Left renal cortex interstitium (tissue), 4 donors: ENCODE measurements at places on chromosomes 3 and 15.

- no peak for DNase-seq
Observed at GRCh38 chr15:101651554-101652097, 555 bp downstream of the TM2D3 start.

DNA sequence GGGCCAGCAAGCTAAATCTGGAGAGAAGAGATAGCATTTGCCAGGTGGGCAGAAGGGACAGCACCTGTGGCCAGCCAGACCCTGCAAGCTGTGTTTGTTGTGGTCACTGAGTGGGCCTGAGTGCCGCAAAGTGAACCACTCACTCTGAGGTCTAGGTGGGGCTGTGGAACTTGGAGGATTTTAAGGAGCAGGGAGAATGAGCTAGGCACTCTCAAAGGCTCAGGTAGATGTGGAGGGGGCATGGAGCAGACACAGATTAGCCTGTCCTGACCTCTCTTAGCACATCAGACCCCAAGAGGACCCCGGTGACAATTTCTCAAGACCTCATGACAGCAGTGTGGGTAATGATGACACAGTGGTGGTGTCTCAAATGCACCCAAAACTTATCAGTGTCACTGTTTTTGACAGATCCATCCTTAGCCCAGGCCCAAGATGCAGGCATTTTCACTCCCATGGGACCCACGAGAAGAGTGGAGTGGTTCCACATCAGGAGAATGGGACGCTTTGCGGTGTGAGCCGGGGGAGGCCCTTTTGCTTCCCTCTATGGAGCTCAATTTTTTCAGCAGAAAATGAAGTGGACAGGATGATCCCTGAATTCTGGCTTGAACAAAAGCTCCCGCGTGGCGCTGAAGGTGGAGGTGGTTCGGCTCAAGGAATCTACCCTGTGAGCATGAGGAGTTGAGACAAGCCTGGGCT, 43.8 kb upstream of the TLE3 start:
- no peak for DNase-seq

- no peak for DNase-seq
Observed at GRCh38 chr3:20832963-20833362, 647.0 kb upstream of the SGO1 start.

DNA sequence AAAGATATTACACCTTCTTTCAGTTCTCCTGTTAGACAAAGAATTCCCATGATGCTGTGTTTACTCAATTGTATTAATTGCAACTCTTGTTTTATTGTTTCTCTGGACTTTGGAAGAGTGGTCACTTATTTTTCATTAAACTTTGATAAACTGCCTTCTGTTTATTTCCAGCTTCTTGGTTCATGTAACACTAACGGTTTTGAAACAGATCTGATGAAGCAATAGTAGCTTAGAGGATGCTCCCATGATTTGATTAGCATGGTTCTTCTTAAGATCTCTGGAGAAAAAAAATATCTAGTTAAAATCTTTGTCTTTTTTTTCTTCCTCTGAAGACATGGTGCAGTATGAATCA, 90.1 kb downstream of the FNDC3B start:
- no peak for DNase-seq

DNA sequence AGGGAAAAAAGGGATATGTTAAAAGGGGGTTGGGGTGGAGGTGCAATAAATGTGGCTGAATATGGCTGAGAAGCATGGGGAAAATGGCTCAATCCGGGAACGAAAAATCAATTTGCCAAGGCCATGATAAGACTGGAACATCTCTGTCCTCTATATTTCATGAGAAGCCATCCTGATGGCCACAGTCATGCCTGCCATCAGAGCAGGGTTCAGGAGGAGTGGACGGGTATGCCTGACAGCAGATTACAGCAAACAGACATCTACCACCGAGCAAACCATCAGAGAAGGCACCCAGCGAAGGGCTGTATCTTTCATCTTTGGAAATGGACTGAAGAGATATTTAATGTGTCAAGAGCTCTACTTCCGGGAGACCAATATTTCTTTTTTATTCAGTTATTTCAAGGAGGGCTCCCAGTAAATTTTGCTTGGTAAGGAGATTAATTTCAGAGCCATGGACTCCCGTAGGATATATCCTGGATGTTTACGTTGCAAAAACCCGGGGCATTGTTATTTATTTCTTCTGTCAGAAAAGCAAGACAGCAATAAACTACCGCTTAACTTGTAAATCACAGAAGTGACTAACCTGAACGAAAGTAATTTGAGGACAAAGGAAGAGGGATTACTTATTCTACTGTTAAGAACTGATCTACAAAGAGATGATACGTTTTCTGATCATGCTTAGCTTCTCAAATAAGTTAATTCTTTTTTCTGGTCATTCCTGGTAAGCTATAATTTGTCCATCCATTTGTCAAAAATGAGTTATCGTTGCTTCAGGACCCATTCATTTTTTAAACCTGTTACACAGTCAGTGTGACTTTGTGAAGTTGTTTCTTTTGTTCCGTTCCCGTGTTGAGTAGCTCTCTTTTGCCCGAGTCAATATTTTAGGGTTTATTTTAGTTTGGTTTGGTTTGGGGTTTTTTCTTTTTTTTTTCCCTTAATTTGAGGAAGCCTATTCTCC, 80.6 kb upstream of the CHD2 start:
- no peak for DNase-seq

DNA sequence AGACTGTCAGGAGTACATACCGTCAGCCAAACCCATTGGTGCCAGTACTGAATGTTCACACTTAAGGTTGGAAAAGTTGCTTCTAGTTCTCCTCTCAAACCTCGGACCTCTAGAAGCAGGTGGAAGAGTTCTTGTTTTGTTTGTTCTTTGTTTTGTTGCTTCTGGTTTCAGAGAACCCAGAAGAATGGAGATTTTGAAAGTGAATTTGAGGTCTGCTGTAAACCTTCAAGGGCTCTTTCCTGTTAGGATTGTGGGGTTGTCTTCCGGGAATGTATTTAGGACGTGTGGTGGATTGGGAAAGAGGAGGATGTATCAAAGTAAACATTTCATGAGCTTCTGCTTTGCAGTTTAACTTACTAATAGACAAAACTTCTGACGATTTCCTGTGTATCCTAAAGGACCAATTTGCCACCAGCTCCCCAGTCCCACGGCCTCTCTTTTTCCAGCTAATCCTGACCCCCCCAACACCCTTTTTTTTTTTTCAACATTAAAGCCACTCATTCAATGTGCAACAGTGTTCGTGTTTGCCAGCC, 50.3 kb downstream of the FILIP1L start:
- DNase-seq = no peak

- DNase-seq = no peak
Observed at GRCh38 chr3:182183716-182184430, 472.1 kb downstream of the SOX2 start.

DNA sequence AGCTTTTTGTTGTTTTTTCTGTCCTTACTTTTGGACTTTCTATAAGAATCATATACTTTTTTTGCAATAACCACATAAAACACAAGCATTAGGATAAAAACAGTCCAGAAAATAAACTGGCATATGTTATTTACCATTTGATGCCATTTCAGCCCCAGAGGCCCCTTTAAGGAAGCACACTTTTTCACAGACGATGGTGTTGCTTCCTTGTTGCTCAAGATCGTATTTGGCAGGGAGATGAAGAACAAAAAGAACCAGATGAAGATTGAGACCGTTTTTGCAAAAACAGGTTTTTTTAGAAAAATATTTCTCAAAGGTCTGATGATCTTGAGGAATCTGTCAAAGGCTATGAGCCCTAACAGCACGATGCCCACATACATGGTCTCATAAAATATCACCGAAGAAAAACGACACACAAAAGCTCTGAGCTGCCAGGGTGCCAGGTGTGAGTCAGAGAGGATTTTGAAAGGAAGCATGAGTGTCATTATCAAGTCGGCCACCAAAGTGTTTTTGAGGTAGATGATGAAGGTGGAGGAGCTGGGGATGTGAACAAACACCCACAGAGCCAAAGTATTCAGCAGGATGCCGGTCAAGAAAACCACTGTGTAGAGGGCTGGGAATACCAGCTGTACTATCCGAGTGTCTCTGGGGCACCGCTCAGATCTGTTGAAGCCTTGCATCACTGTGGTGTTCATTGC, 902 bp downstream of the P2RY13 start:
- no peak for DNase-seq

GRCh38 chr3:104368760-104369159, 997.9 kb upstream of the ALCAM start:
- DNase-seq = no peak

GRCh38 chr15:96046620-96047240, 283.8 kb upstream of the NR2F2 start:
- DNase-seq = no peak

DNA sequence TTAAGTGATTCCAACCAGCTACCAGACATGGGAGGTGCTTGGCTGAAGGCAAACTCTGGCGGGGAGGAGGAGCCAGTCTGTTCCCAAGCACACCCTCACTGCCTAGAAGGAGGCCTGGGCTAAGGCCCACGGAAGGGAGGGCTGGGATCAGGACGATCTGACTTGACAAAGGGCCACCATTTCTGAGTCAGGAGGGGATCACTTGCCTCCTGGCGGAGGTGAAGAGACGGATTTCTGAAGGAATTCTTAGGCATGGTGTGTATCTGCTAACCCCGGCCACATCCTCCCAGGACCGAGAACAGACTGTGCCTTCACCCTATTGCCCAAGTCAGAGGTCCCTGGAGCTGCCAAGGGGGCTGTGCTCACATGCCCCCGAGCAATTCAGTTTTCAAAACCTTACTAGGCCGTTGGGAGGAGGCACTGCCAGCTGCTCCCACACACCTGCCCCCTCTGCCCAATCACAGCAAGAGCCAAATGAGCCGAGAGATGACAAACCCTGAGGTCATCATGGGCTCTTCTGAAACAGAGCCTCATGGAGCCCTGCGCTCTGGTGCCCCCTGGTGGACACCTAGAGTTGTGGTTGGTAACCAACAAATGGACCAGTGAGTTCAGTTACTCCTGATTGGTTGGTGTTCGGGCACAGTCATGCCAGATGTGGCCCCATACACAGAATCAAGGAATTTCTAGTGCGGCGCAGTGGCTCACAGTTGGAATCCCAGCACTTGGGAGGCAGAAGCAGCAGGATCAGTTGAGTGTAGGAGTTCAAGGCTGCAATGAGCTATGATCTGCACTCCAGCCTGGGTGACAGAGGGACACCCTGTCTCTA, 6.5 kb upstream of the TNK2 start:
- peak; percentile 89 for DNase-seq

- no peak for DNase-seq
Observed at GRCh38 chr3:16174026-16174355, 489 bp upstream of the GALNT15 start.

DNA sequence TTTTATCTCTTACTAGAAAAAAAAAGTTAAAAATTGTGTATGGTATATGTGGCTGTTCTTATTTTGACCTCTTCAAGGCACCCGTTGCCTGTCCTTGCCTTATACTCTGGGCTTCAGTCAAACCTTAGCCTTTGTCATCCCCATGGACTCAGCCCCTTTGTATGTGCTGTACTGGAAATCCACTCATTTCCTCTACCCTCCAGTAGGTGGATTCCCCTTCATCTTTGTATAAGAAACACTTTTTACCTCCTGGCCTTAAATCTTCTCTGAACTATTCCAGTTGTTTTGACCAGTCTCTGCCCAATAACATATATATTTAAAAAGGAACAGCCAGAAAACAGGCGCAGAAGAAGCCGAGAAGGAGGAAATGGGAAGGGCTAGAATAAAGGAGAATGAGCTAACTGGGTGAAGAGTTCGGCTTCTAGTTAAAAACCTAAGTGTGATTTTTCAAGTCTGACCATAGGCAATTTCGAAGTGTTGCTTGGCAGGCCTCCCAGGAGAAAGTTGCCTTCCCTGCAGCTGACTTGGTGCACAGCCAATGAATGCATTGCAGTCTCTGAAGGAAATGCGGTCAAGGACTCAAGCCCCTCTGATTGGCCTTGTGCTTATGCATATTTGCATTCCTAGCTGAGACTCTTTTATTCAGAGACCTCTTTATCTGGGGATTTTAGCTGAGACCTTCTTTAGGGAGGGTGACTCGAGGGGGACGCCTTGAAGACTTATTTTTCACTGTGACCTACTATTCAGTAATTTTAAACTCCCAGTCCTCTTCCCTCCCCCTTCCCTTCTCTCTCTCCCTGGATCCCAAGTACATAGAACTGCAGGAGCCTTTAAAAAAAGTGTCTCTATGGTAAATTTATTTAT, 277.4 kb downstream of the ROBO1 start:
- DNase-seq = peak; percentile 70

GRCh38 chr3:114700637-114701234, 406.9 kb downstream of the TIGIT start:
- no peak for DNase-seq

- no peak for DNase-seq
Observed at GRCh38 chr3:39210078-39210477, 17.7 kb upstream of the XIRP1 start.

GRCh38 chr15:85002517-85002916, 20.9 kb downstream of the PDE8A start:
- no peak for DNase-seq

GRCh38 chr15:49456166-49456565, 33.1 kb downstream of the FGF7 start:
- no peak for DNase-seq

- DNase-seq = no peak
Observed at GRCh38 chr3:176583956-176584355, 613.3 kb downstream of the TBL1XR1 start.

DNA sequence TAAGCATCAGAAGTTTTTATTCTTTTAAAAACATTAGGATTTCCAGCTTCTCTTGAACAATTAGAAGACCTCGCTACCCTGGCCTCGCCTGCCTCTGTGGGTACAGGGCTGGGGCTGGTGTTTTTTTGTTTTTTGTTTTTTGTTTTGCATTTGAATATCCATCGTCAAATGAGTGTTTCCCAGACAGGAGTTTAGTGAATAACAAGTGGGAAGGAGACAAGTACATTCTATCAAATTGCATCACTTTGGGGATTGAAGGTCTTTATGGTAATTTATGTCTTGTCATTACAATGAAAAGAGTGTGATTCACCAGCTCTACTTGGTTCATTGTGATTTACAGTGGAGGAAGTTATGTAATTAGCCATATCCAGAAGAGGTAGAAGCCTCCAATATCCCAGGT, 161.1 kb upstream of the UBE2E1 start:
- no peak for DNase-seq

DNA sequence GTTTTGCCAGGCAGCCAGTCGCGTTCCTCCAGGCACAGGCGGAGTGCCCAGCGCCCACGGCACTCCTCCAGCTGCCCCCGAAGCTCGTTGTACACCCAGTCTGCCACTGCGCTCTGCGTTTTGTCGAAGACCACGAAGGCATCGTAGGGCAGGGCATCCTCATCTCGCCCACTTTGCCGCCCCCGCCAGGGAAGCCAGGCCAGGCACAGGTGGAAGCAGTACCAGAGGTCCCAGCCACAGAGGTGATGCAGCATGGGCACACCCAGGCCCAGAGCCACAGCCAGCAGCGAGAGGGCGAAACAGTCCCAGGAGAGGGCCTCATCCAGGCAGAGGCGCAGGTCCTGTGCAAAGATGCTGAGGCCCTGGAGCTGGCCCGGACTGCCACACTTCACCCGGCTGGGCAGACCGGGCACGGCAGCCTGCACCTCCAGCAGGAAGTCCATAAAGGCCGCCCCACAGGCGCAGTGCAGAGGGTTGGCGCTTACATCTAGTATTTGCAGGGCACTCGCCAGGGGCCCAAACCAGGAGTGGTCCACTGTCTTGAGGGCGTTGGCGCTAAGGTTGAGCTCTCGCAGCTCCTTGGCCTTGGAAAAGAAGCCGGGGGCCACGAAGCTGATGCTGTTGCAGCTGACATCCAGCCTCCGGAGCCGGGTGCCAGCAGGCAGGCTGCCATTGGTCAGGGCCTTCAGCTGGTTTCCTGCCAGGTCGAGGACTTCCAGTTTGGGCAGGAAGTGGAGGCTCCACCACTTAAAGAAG, 3.7 kb downstream of the TLR9 start:
- no peak for DNase-seq

- DNase-seq = no peak
Observed at GRCh38 chr3:196916221-196916620, 26.1 kb downstream of the NCBP2 start.

- DNase-seq = no peak
Observed at GRCh38 chr15:76376816-76377215, 40.2 kb downstream of the ISL2 start.
